ENCODE measurements at places on chromosomes 3 and 15. TPM values are rescaled to one million over a fixed set of nuclear protein-coding genes. Genes with fewer than 3 reads are reported as not detected.

- 0 out of 2 replicates have a peak, but pooled peaks cover 2% of the 10 kb centered on the region for H3K4me1 ChIP-seq
- no peak for DNase-seq
- no peaks in the 10 kb centered on the region for H3K36me3 ChIP-seq
- no peaks in the 10 kb centered on the region for H3K27me3 ChIP-seq
- H3K27ac ChIP-seq, result no peak overlapping the region
These were observed 83.5 kb upstream of the ABHD17C start for GRCh38 chr15:80611543-80612080.

CLEC3B gene
- total RNA-seq, result not detected

THSD4 gene
- total RNA-seq, result 29.0 TPM

GRCh38 chr3:196210673-196211556 is at the start of gene ZDHHC19:
TSS of gene ZDHHC19 (minus strand) at chr3:196211400. CDS start at chr3:196211315, 85 bp downstream.
- peaks cover 4% of the 10 kb centered on the region for H3K4me1 ChIP-seq
- H3K36me3 ChIP-seq, result no peaks in the 10 kb centered on the region
- H3K4me3 ChIP-seq, result no peak within 1 kb of the TSS
- H3K27me3 ChIP-seq, result no peaks in the 10 kb centered on the region
- DNase-seq, result no peak
